Endothelial cell of umbilical vein (primary cell): ENCODE measurements at places on chromosomes 5 and 9.
A peak's percentile ranks its signal among the peaks of the same experiment; 100 is the strongest.

DNA sequence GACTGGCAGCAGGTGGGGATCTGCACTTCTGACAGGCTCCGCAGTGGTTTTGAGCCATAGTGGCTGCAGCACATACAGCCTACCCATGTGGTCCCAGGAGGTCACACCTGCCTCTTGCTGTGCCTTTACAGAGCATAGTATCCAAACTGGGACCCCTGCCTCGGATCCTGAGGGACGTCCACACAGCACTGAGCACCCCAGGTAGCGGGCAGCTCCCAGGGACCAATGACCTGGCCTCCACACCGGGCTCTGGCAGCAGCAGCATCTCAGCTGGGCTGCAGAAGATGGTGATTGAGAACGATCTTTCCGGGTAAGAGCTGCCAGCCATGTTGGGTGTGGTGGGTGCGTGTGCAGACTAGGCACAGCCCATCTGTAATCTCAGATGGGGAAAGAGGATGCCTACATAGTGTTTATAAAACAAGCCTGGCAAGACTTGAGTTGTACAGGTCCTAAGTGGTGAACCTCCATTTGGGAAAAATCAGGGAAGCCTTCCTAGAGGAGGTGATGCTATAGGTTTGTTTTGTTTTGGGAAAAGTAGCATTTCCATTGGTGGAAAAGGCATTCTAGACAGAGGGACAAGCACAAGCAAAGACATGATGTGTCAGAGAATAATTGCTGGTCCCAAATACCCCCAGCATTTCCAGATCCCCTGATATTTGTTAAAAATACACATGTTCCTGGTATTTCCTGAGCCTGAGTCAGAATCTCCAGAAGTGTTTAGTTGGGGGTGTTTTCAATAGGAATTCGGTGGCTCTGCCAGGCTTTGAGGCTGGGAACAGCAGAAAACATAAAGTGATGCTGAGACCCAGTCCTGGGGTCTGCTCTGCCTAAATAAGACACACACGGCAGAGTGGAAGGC lies 119.2 kb downstream of the DAB2IP start:
- DNase-seq = peak; percentile 80

- DNase-seq = no peak
Measured at GRCh38 chr5:124289130-124289529, 457.3 kb downstream of the ZNF608 start.

DNA sequence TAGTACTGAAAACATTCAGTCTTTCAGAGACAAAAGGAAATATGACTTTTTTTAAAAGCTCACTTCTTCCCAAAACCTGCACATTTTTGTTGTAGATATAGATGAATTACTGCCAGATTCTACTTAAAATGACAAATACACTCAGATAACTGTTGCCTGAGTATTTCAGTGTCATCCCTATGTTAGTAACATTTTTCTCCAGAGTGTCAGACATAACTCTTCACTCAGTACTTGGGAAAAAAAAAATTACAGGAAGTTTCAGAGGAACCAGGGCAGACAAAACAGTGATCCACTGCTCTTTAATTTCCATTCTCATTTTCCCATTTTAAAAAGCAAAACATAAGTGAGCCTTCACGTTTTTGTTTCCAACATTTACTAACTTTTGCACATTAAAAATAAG lies 79.3 kb upstream of the ITGA1 start:
- peak; percentile 21 for DNase-seq

- no peak for DNase-seq
Measured at GRCh38 chr9:68851657-68852056, 146.6 kb downstream of the PIP5K1B start.
